ENCODE measurements at places on chromosomes 3 and 15.

DNA sequence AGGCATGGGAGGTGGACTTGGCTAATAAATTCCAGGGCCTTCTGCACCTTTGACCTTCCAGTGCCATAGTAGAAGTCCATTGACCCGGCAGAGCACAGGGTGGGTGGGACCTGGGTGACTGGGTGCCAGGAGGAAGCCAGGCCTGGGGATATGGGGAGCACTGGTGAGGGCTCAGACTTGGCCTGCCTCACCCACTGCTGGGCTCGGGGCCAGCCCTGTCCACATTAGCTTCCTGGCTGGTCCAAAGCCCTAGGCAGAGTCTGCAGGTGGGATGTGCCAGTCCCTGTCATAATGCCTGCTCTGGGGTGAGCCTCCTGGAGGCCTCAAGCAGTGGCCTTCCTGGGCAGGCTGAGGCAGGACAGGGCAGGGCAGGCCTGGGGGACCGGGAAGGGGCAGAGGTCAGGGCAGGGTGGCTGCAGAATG, 38.1 kb upstream of the CHRNB4 start:
- DNase-seq, result no peak

DNA sequence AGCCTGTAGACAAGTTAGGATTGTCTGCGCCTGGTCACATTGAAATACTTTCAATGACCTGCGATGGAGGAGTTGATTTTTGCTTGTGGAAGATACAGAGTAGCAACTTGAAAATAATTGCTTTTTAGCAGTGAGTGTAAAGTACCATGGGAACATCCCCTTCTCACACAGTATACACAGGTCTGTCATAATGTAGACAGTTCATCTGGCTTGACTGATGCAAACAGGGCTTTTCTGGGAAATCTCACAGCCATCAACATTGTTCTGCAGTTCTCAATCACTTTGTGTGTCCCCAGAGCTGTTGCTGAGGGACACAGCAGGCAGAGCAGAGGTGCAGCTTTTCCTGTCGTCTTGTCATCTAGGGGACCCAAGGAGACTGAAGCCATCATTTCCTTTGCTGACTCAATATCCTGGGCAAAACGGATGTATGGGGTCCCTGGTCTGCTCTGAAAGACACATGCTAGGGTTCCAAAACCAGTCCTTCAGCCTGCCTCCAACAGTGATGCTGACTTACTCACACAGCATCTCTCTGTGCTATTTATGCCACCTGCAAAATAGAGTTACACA, 5.3 kb upstream of the REC114 start:
- no peak for DNase-seq

- no peak for DNase-seq
Observed at GRCh38 chr3:170330366-170330765, 27.1 kb upstream of the SKIL start.

DNA sequence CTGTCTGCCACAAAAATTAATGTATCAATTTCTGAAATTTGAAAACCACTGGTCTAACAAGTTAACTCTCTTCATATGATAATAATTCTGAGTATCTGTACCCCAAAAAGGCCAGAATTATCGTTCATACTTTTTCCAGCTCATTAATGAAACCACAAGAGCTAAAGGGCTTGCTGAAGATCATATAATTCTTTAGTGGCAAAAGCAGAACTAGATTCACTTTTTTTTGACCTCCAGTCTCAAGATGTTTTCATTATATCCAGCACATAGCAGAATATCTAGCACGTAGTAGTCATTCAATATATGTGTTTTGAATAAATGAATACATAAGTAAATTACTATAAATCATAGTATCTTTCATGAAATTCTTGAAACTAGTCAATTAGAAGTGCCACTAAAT, 246.7 kb upstream of the KCNH8 start:
- DNase-seq, result no peak

DNA sequence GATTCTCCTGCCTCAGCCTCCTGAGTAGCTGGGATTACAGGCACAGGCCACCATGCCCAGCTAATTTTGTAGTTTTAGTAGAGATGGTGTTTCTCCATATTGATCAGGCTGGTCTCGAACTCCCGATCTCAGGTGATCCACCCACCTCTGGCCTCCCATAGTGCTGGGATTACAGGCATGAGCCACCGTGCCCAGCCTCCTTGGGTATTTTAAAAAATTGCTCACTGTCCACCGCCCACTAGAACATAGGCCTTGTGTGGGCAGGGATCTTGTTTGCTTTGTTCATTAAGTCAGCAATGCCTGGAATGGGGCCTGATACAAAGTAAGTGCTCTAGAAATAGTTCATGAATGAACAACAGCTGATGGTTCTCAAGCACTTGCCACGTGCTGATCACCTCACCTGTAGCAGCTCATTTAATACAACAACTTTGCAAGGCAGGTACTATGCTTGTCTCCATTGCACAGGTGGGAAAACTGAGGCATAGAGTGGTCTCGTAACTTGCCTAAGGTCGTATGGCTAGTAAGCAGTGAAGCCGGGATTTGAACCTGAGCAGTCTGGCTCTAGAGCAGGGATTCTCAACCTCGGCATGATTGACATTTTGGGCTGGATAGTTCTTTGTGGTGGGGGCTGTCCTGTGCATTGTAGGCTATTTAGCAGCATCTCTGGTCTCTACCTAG, 12.7 kb upstream of the CTSH start:
- no peak for DNase-seq

GRCh38 chr3:73098026-73098425, 36.6 kb downstream of the EBLN2 start:
- DNase-seq, result no peak

GRCh38 chr3:96236522-96236921, 577.9 kb upstream of the EPHA6 start:
- no peak for DNase-seq

- no peak for DNase-seq
Observed at GRCh38 chr3:140536926-140537726, 140.7 kb upstream of the TRIM42 start.

DNA sequence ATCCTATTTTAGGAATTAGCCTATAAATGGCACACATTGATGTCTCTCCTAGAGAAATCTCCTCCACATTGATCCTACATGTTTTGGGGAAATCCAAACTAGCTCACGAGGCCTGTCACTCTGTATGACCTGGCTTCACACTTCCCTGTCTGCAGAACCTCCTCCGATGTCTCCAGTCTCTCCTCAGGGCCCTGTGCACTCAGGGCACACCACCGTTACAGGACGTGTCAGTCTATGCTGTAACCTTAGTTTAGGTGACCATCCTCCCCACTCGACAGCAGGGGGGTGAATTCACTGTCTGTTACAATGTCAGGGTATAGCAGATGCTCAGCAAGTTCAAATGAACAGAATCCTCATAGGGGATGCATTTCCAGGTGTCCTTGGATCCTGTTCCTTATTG, 249.1 kb downstream of the OCA2 start:
- DNase-seq, result no peak

GRCh38 chr15:66860844-66861243, 158.8 kb downstream of the SMAD6 start:
- no peak for DNase-seq

DNA sequence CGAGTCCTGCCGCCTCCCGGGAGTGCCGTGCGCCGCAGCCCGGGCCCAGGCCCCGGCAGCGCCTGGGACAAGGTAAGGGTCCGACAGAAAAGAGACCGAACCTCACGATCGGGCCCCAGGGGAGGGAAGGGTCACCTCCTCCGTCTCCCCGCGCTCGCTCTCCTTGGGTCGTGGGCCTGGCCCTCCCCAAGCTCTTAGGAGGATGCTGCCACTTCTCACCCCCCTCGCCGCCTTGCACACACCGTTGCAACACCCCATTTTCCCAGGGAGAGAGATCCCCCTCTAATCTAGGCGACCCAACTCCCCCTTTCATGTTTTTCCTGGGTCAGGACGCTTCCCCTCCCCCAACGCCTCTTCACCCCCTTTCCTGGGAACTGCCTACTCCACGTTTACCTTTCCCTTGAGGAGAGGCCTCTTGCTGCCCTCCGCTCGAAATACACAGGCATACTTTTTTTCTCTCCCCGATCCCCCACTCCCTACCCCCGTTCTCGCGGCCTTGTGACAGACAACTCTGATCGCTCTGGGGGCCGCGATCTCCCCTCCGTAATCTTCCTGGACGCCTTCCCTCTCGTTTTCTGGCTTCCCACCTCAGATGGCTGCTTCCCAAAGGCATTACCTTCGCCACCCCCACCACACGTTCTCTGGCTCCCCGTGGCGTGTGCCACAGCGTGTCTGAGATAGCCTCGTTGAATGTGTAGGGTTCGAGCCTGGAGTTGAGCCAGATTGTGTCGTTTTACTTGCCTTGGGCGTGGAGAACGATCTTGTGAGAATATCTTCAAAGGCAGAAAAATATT, 688 bp downstream of the SETD5 start:
- no peak for DNase-seq

DNA sequence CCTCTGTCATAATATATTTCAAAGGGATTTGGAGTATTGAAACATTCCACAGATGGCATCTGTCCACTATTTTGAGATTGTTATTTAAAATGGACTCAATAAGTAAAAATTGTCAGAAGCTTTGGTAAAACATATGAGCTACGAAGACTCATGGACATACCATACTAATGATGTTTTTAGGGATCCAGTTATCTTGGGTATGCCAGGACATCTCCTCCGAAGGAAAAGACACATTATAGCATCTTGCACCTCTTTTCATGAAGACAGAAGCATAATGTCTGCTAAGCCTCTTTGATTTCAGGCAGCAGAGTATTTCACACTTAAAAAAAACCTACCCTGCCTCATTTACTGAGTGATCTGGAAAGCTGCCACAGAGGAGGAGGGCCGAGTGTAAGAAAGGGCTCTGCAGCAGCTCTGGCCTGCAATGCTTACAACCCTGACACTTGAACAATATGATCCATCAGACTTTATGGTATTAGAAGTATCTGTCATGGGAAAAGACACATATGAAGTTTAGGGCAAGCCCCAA, 284.8 kb downstream of the TUSC7 start:
- no peak for DNase-seq

- DNase-seq, result no peak
Observed at GRCh38 chr15:80948651-80949292, 40.8 kb downstream of the MESD start.

- DNase-seq, result no peak
Observed at GRCh38 chr3:39752019-39752637, 57.3 kb upstream of the MYRIP start.

GRCh38 chr3:126389794-126390146, 4.9 kb upstream of the CFAP100 start:
- DNase-seq, result no peak

DNA sequence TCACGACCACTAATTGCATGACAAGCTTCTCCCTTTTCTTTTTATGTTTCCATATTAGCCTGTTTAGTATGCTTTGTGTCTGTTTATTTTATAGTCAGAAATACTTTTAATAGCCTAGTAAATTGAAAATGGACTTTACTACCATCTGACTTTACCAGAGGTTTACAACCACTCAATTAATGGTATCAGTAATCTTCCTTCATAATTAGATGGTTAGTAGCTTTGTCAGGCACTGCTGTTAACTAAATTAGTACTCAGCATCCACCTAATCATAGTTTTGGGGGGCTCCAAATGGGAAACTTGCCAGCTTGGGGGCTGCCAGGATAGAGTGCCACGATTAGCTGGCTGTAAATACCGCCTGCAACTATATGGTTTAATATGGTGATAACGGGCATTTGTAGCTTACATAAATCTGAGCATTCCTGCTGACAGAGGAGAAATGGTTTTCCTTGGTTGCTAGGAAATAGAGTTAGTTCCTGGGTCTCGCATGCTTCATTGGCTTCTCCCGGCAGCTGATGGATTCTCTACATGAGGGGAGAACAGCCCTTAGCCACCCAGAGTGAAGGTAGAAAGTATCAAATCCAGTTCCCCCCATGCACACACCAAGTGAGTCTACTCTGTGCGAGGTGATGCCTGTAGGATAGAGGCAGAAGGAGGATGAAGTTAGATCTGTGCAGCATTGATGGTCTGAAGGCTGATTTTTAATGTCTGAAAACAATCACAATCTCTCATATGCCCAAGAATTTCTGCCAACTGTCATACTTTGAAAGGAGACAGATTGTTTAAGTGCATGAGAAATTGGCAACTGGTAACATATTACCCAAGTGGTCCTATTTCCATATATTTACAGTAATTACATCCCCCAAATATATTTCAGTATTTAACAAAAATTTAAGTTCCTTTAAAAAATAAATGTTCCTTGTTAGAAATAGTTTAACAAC, 326.6 kb upstream of the PROK2 start:
- no peak for DNase-seq

GRCh38 chr15:95215017-95215416, 983.7 kb downstream of the MCTP2 start:
- DNase-seq, result no peak

- DNase-seq, result no peak
Observed at GRCh38 chr15:89101302-89102193, 13.3 kb downstream of the ABHD2 start.

- DNase-seq, result no peak
Observed at GRCh38 chr15:74790080-74790916, 8.4 kb downstream of the CSK start.

DNA sequence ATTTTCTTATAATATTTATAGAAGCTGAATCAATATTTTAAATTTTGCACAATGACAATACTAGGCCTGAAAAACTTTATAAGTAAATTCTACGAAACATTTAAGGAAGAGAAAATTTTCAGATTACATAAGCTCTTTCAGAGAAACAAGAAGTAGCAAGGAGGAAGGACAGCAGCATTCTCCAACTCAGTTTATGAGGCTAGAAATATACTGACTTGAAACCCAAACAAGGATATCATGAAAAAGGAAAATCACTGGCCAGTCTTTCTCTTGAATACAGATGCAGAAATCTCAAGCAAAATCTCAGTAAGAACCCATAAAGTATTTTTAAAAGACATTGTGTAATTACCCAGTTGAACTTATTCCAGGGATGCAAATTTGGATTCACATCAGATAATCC, 121.3 kb downstream of the STAC start:
- DNase-seq, result no peak

- no peak for DNase-seq
Observed at GRCh38 chr3:5390221-5390620, 202.7 kb downstream of the EDEM1 start.

DNA sequence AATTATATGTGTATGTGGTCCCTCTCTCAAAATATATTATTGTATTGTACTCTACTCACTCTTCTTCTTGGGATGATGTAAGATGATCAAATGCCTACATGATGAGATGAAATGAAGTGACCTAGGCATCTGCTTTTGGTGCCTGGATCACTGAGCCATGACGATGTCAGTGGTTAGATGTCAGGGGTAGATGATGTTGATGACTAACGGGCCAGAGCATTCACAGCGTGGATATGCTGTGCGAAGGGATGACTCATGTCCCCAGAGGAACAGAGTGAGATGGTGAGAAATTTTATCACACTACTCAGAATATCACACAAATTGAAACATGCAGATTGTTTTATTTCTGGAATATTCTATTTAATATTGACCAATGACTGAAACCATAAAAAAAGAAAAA, 233.9 kb upstream of the CADM2 start:
- no peak for DNase-seq

GRCh38 chr15:29914511-29914926, 92.3 kb upstream of the TJP1 start:
- no peak for DNase-seq

DNA sequence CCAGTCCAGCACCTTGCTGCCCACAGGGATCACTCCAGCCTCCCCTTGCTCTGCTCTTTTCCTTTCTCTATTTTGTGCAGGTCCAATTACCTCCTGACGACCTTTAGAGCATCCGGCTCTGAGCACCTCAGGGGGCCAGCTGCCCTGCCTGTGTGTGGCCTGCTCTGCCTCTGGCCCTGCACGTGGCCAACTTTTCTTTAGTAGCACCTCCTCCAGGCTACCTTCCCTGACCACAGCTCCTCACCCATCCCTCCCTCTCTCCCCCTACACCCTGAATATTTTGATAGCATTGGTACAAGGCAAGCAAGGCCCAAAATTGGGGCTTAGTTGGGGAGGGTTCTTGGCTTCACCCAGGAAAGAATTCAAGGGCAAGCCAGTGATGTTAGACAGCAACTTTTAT, 66.9 kb upstream of the PRR20G start:
- DNase-seq, result no peak
